ENCODE measurements at places on chromosomes 1 and 21.

DNA sequence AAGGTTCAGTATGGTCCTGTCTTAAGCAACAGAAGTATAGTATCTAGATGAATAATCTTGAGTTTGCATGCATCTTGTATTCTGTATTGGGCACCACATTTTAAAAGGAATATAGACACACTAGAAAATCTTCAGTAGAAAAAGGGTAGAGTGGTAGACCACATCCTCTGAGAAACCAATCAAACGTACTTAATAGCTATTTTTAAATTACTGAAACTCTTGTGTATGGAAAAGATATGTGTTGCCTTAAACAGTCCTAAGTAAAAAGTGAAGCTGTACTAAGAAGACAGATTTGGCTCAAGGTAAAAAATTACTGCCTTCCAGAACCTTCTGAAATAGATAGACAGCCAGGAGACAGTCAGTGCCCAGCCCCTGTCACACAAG, 3.1 kb downstream of the CTXND2 start:
- no peak for DNase-seq

DNA sequence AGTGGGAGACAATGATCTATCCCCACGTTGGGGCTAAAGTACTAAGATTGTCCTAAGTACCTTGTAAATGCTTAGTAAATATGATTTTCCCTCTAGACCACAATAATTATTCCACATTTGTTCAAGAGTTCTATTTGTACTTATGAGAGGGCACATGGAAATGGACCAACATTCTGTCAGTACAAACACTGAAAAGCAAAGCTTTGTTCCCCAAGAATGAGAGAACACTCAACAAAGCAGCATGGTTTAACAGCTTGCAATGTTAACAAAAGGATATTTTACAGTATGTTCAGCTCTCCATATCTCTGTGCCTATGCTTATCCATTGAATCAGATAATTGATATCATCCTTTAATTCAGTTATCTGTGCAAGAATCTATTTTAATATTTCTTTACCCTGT, 35.4 kb downstream of the RBM11 start:
- DNase-seq, result no peak

GRCh38 chr1:3329640-3330281, 124.7 kb upstream of the ARHGEF16 start:
- no peak for DNase-seq

DNA sequence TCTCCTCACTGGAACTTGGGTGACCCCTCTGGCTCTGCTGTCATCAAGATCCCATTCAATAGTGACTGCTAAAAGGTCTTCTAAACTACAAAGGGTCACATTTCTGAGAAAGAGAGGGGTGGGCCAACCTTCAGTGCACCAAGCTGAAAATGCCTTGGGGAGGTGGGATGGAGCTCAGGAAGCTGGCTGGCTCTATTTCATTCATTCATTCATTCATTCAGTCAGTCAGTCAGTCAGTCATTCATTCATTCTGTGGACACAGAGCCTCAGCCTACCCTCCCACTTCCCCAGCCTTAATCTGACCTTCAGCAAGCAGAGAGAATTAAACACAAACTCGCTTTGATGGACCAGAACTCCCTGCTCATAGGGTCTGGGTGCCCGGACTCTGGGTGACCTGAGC, 11.7 kb downstream of the RUNX3 start:
- DNase-seq, result no peak

DNA sequence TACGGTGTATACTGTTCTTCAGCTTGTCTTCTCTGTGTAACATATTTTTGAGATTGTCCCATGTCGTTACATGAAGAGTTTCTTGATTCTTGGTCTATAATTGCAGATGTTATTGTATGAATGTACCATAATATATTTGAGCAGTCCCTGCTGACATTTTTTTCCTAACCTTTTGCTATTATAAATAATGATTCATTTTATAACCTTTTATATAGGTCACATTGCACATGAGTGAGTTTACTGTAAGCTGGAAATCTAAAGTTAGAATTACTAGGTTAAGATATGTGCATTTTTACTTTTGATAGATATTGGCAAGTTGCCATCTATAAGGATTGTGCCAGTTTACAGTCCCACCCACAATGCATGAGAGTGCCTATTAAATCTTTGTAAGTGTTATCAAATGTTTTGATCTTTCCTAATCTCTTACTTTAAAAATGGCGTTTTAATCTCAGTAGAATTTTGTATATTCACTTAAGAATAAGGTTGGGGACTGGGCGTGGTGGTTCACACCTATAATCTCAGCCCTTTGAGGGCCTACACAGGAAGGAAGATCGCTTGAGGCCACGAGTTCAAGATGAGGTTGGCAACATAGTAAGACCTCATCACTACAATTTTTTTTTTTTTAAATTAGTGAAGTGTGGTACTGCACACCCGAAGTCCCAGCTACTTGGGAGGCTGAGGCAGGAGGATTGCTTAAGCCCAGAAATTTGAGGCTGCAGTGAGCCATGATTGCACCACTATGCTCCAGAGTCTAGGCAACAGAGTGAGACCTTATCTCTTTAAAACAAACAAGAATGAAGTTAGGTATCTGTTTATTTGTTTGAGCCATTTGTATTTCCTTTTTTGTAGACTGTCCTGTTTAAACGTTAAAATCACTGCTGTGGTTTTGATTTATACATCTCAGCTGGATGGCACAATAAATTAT, 36.5 kb downstream of the ZMYM1 start:
- no peak for DNase-seq

DNA sequence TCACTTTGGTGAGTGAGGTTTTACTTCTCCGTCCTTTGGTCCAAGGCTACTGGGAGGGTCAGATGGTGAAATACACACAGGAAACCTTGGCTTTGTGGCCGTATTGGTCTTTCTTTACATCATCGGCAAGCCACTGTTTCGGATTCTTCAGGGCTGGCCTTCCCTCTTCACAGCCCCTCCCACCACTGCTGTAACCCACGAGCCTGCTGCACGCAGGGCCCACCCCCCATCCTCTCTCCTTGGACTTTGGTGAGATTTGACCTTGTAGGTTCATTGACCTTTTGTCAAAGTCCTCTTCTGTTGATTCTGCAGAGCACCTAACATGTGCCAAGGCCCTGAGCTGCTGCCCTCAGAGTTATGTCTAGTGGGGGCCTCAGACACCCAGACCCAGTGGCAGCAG, 328.6 kb downstream of the CAMTA1 start:
- DNase-seq, result no peak

DNA sequence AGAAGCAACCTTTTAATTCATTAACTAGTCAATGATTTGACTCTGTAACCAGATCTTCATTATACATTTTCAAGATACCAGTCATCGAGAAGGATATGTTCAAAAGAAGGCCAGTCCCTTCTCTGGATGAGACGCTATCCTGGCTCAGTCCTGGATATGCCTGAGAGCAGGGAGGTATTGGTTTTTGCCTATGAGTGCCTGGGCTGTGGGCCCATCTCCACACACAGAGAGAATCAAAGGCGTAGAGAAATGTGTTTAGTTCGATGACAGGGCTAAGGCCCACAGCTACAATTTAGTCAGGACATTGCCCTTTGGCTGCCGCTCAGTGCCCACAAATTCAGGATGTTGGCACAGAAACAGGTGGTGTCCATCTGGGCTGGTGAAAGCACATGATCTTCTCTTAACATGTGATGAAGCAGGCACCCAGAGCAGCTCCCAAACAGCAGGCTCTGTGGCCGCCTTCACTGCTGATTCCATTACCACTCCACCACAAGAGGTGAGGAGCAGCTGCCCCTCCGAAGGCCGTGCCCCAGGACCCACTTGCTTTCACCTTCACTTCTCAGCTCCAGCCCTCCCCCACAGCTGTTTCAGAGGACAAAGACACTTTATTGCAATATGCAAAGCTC, 24.7 kb downstream of the ACKR1 start:
- no peak for DNase-seq

- no peak for DNase-seq
Observed at GRCh38 chr1:169160845-169161495, 54.5 kb downstream of the ATP1B1 start.

- DNase-seq, result no peak
Observed at GRCh38 chr1:198520524-198521254, 19.8 kb downstream of the ATP6V1G3 start.

GRCh38 chr1:215076322-215076721, 6.2 kb upstream of the KCNK2 start:
- no peak for DNase-seq

GRCh38 chr1:54409156-54410142, 3.3 kb upstream of the SSBP3 start:
- no peak for DNase-seq

- DNase-seq, result no peak
Observed at GRCh38 chr1:160993544-160994193, 27.3 kb downstream of the F11R start.

- no peak for DNase-seq
Observed at GRCh38 chr1:87115317-87115890, 201.0 kb downstream of the HS2ST1 start.

- DNase-seq, result no peak
Observed at GRCh38 chr1:209624558-209625549, 27.4 kb downstream of the LAMB3 start.

GRCh38 chr1:1625404-1625775, 6.6 kb upstream of the MMP23B start:
- no peak for DNase-seq

GRCh38 chr1:28113242-28113572, 24.8 kb upstream of the EYA3 start:
- no peak for DNase-seq

DNA sequence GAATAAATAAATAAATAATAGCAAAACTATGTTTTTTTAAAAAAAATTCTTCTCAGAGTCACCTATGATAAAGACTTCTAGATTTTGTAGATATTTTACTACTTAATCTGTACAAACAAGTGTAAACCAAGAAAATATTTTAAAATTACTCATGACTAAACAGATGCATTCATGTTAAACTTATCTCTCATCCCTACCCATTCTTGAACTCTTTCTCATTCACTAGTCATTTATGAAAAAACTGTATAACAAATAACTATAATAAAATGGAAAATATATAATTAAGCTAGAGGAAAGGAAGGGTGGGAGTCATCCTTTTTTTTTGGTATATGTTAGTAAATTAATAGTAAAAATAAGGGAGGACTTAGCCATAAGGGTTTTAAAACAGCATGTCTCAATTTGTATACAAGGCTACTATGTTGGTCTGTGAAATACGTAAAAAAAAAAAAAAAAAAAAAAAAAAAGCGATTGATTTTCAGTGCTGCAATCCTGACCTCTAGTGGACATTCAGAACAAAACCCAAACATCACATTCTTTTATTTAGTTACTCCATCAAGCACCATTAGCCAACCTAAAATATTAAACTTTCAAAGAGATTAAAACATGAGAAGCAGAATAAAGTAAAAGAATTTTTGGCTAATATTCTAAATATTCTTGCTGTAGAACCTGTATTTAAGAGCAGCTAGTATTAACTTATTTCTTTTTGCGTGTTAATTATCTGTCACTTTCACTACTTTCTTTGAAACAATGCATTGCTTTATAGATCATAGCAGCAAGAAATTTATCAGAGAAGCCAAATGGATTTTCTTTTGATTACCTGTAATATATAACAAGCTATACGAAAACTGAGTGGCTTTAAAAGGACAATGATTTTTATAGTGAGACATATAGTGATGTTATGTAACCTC, 255.8 kb upstream of the CACYBP start:
- no peak for DNase-seq

- no peak for DNase-seq
Observed at GRCh38 chr1:22340066-22340465, 111.6 kb upstream of the ZBTB40 start.

- DNase-seq, result no peak
Observed at GRCh38 chr1:207396168-207396746, 57.9 kb upstream of the CR2 start.

- DNase-seq, result no peak
Observed at GRCh38 chr1:114735479-114735878, 18.9 kb upstream of the NRAS start.

- DNase-seq, result no peak
Observed at GRCh38 chr1:177998696-177999631, 29.1 kb upstream of the SEC16B start.

DNA sequence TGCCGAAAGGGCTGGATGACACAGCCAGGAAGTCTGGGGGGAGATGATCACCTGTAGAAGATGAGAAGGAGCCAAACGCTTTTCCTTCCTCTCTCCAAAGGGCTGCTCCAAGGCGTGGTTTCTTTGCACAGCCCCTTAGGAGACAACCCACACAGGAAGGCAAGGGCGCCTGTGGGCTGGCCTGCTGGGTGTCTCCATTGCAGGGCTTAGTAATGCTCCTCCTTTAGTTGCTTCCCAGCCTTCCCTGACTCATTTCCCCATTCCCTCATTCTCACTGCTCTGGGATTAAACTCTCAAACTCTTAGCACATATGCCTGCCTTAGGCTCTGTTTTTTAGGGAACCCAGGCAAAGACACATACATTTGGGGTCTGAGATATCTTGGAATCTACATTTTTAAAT, 1.7 kb upstream of the CLCA1 start:
- DNase-seq, result no peak

- DNase-seq, result no peak
Observed at GRCh38 chr1:166907051-166907450, 31.0 kb upstream of the TADA1 start.

DNA sequence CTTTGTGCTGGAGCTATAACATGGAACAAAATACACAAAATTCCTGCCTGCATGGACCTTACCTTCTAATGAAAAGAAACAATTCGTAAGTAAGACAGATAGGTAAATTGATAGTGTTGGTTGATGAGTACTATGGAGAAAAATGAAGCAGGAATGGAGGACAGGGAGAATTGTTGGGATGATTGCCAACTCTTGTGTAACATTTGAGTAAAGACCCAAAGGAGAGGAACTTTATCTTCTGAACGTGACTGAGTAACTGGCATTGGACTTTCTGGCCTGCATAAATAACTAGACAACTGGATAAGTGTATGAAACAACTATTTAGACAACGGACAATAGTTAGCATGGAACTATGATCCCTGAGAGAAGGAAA, 6.8 kb upstream of the EFCAB14 start:
- no peak for DNase-seq

GRCh38 chr21:14353726-14354125, 29.2 kb downstream of the HSPA13 start:
- no peak for DNase-seq

DNA sequence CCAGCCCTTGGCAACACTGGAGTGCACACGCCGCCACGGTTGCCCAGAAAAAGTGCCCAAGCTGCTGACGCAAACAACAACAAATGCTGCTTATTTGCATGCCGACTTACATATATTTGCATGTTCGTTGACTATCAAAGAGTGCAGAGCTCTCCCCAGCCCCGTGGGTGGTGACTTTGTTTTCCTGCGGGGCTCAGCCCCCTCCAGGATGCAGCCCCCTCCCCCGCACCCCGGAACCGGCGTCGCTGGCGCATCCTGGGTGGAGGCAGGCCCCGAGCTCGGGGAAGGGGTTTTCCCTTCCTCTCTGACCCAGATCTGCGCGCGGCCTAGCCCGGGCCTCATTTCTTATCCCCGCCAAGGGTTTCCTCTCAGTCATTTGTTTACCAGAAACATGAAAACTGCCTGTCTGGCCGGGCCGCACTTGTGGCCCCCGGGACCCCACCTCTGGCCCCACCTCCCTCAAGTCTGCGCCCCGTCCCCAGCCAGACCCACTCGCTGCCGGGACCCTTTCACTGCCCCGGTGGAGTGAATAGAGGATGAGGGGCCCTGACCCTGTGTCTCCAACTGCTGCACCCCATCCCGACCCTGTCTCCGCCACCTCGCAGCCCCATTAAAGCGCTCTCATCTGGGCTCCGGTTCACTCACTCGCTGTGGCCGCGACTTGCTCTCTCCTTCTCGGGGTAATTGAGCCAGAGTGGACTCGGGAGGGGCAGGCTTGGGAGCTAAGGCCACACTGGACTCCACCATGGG, 5.5 kb downstream of the TNFRSF25 start:
- peak; percentile 84 for DNase-seq

GRCh38 chr21:44054710-44055109, 42.6 kb downstream of the TRAPPC10 start:
- no peak for DNase-seq

- DNase-seq, result no peak
Observed at GRCh38 chr1:111882559-111882958, 106.9 kb downstream of the KCND3 start.

Data from activated naive CD4-positive, alpha-beta T cell (primary cell).